ENCODE measurements at places on chromosomes 6 and 20. TPM values are rescaled to one million over a fixed set of nuclear protein-coding genes. Genes with fewer than 3 reads are reported as not detected.
A peak's percentile ranks its signal among the peaks of the same experiment; 100 is the strongest.

Gene MAP7
- total RNA-seq = 3.3 TPM

Gene RBM24
- 6.1 TPM for total RNA-seq

Gene C6orf163
- total RNA-seq = 5.6 TPM

Gene IL17A
- not detected for total RNA-seq

Gene GPLD1
- 8.2 TPM for total RNA-seq

GRCh38 chr6:33292996-33293682 is 3.7 kb downstream of the PFDN6 start:
- no peaks in the 10 kb centered on the region for H3K36me3 ChIP-seq
- no peak for DNase-seq
- no peak overlapping the region for H3K4me3 ChIP-seq
- H3K27me3 ChIP-seq = no peaks in the 10 kb centered on the region

DNA sequence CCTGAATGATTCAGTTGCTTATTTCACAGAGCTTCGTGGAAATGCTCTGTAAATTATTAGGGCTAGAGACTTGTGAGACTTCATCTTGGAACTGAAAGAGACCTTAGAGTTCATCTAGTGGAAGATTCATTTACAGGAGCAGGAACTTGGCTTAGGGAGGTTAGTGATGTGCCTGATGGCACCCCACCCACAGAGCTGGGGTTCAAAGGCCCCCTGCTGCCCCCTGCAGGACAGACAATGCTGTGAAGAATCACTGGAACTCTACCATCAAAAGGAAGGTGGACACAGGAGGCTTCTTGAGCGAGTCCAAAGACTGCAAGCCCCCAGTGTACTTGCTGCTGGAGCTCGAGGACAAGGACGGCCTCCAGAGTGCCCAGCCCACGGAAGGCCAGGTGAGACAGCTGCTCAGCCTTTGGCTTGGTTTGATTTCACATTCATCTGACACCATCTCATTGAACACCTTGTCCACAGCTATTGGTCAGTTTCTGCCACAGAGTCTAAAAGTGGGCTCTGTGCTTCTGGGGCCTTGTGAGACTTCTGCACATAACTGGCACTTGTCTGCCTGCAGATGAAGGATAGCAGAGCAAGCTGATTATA is 25.1 kb downstream of the MYBL2 start:
- H3K4me1 ChIP-seq = no peaks in the 10 kb centered on the region
- no peak overlapping the region for H3K27ac ChIP-seq
- H3K36me3 ChIP-seq = no peaks in the 10 kb centered on the region
- no peak overlapping the region for H3K4me3 ChIP-seq
- no peaks in the 10 kb centered on the region for H3K27me3 ChIP-seq

GRCh38 chr20:49578436-49578835 is 10.5 kb upstream of the PTGIS start:
- no peaks in the 10 kb centered on the region for H3K27me3 ChIP-seq
- H3K4me1 ChIP-seq = peaks cover 2% of the 10 kb centered on the region
- H3K36me3 ChIP-seq = no peaks in the 10 kb centered on the region
- no peak overlapping the region for H3K4me3 ChIP-seq
- no peak for DNase-seq
- H3K27ac ChIP-seq = peak overlapping the region; percentile 58

GRCh38 chr20:9186396-9186795 is 117.5 kb downstream of the PLCB4 start:
- H3K27me3 ChIP-seq = no peaks in the 10 kb centered on the region
- no peaks in the 10 kb centered on the region for H3K36me3 ChIP-seq
- H3K4me1 ChIP-seq = no peaks in the 10 kb centered on the region
- DNase-seq = no peak
- no peak overlapping the region for H3K4me3 ChIP-seq
- H3K27ac ChIP-seq = no peak overlapping the region

- H3K27ac ChIP-seq = no peak overlapping the region
- no peak for DNase-seq
- H3K27me3 ChIP-seq = no peaks in the 10 kb centered on the region
- H3K4me1 ChIP-seq = no peaks in the 10 kb centered on the region
- H3K4me3 ChIP-seq = no peak overlapping the region
Observed at GRCh38 chr6:165605901-165606739, 56.9 kb downstream of the PDE10A start.

All from aorta (tissue), 5 donors.